Kidney (tissue), 22 donors: ENCODE measurements at places on chromosomes 6 and 20. TPM values are rescaled to one million over a fixed set of nuclear protein-coding genes. Genes with fewer than 3 reads are reported as not detected.

The NOX3 gene
- total RNA-seq: not detected

The FHL5 gene
- total RNA-seq: 34.5 TPM

The L3MBTL1 gene
- total RNA-seq: 16.2 TPM

The RAET1G gene
- total RNA-seq: 0.41 TPM

The GNMT gene
- 0.54 TPM for total RNA-seq

The FKBP5 gene
- 267 TPM for total RNA-seq

The BTN3A1 gene
- 23.1 TPM for total RNA-seq

The PTCRA gene
- total RNA-seq: not detected

The NNAT gene
- total RNA-seq: 0.25 TPM

The C20orf141 gene
- total RNA-seq: not detected

The FOXQ1 gene
- 33.6 TPM for total RNA-seq

The C20orf202 gene
- total RNA-seq: 0.16 TPM

The IPCEF1 gene
- 25.9 TPM for total RNA-seq

The ADIG gene
- total RNA-seq: not detected

The DOK5 gene
- 5.4 TPM for total RNA-seq

The MATN4 gene
- total RNA-seq: 0.19 TPM

The FRK gene
- total RNA-seq: 25.0 TPM

The PDYN gene
- not detected for total RNA-seq

The ZNF334 gene
- total RNA-seq: 8.2 TPM

The GTSF1L gene
- total RNA-seq: not detected

The ZFP64 gene
- total RNA-seq: 14.6 TPM

The HLA-DQB2 gene
- 15.1 TPM for total RNA-seq

The NHLRC1 gene
- 2.0 TPM for total RNA-seq

The HLA-DRB5 gene
- total RNA-seq: 2.8 TPM

The GPR31 gene
- 0.16 TPM for total RNA-seq

The DDO gene
- 3.6 TPM for total RNA-seq

The UBE2V1 gene
- 99.1 TPM for total RNA-seq

The PCK1 gene
- total RNA-seq: 29.7 TPM

The MYLIP gene
- total RNA-seq: 52.8 TPM

The IMPG1 gene
- total RNA-seq: not detected

The PHF20 gene
- total RNA-seq: 48.4 TPM

The RCAN2 gene
- total RNA-seq: 25.7 TPM

The DEFB115 gene
- not detected for total RNA-seq

The SLC17A1 gene
- total RNA-seq: 26.3 TPM

The CST5 gene
- total RNA-seq: not detected

The BHLHE23 gene
- total RNA-seq: not detected

The LGSN gene
- 0.19 TPM for total RNA-seq

The MMP24 gene
- 12.4 TPM for total RNA-seq

The VSTM2L gene
- total RNA-seq: 4.1 TPM

The SEMG1 gene
- not detected for total RNA-seq

The HRH3 gene
- not detected for total RNA-seq

The LY6G6F gene
- not detected for total RNA-seq

The PPIL6 gene
- total RNA-seq: 8.4 TPM

The SIRPD gene
- 0.35 TPM for total RNA-seq

The BMP2 gene
- total RNA-seq: 8.7 TPM

The DAAM2 gene
- total RNA-seq: 19.8 TPM

The MLIP gene
- 2.4 TPM for total RNA-seq

The ANGPT4 gene
- 0.57 TPM for total RNA-seq

The PKIB gene
- total RNA-seq: 5.3 TPM

The CST4 gene
- total RNA-seq: not detected

The ASIP gene
- total RNA-seq: not detected
